Effector CD8-positive, alpha-beta T cell (primary cell): ENCODE measurements at places on chromosomes 1 and 21.

DNA sequence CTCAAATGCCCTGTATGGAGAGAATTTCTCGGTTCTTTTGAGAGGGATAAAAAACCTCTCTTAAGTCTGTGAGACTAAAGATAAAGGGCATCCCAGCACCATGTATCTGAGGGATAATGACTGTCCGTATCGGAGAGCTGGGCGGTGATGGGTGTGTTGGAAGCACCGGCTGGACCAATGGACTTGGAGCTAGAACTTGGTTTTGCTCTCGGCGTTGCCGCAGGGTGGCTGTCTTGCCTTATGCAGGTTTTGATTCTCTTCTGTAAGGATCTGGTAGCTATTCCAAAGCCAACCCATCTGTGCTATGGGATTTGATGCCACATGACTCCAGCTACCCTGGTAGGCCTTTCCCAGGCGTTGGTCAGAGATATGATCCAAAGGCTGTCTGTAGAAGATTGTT is 348.8 kb downstream of the KIF26B start:
- DNase-seq, result no peak

DNA sequence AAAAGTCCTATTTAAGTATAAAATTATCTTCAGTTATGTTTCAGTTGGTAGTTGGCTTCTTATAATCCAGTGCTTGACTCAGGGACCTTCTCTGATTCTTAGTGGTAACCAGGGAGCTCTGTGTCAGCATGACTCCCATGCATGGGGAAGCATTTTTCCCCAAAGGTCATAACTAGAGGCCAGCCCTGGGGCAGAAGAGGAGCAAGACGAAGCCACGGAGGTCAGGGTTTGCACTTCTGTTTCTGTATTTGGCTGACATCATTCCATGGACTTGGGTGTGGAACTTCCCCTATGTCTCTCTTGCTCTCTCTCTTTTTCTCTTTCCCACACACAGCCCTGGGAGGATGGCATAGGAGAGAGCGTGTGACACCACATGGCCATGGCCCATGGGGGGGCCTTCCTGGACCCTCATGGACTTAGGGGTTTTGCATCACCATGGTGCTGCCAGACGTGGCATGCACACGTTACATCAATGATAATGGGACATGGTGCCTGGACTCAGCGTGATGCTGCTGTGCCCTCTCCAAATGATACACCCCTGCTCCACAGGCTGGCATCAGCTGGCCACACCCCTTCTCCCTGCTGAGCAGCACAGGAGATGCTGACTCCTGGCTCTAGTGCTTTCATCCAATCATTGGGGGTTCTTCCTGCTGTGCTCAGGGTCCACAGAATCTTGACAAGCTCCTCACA is 260.5 kb downstream of the KCNJ6 start:
- no peak for DNase-seq

- DNase-seq, result no peak
Measured at GRCh38 chr21:41442481-41443186, 16.6 kb downstream of the MX1 start.

GRCh38 chr21:23111070-23111600 is 2112.9 kb downstream of the NCAM2 start:
- DNase-seq, result no peak

- DNase-seq, result no peak
Measured at GRCh38 chr1:34631126-34631525, 123.7 kb upstream of the GJB5 start.

- DNase-seq, result no peak
Measured at GRCh38 chr21:38520511-38520910, 22.2 kb upstream of the ERG start.

DNA sequence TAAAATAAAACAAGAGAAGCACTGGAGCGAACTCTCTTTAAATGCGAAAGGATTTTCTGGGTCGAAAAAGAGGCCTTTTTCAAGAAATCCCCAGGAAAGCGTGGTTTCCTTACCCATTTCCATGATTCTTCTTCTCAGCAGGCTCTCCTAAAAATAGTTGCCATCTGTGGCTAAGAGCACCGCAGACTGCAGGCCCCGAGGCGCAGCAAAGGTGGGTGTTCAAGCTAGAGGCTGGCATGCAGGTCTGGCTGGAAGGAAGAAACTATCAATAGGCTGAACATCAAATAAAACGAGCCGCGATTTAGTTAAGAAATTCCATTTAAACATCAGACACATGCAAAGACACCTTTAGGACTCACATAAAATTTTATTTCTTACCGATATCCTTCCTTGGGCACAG is 135.1 kb downstream of the ADAMTS1 start:
- DNase-seq, result no peak

GRCh38 chr1:203765029-203765837 is at the start of gene LAX1:
Gene LAX1 (plus strand): TSS chr1:203765183. CDS start chr1:203765566, 383 bp downstream.
- peak; percentile 21 for DNase-seq

GRCh38 chr1:65388908-65389695 is 31.4 kb upstream of the LEPR start:
- no peak for DNase-seq

DNA sequence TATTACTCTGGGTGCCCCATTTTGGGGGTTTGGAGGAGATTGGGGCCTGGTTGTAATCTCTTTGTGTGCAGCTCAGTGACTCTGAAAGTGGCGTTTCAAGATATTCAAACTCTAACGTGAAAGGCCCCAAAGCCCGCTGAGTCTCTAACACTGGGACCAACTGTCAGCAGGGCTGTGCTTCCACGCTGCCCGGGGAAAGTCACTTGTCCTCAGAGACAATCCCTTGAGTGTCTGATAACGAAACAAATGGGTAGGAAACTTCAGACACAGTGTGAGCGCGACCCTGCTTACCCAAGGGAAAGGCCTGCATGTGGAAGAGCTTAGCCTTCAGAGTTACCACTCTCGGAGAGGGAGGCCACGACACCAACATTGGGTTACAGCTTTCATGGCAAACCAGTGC is 837 bp downstream of the UBASH3A start:
- no peak for DNase-seq

DNA sequence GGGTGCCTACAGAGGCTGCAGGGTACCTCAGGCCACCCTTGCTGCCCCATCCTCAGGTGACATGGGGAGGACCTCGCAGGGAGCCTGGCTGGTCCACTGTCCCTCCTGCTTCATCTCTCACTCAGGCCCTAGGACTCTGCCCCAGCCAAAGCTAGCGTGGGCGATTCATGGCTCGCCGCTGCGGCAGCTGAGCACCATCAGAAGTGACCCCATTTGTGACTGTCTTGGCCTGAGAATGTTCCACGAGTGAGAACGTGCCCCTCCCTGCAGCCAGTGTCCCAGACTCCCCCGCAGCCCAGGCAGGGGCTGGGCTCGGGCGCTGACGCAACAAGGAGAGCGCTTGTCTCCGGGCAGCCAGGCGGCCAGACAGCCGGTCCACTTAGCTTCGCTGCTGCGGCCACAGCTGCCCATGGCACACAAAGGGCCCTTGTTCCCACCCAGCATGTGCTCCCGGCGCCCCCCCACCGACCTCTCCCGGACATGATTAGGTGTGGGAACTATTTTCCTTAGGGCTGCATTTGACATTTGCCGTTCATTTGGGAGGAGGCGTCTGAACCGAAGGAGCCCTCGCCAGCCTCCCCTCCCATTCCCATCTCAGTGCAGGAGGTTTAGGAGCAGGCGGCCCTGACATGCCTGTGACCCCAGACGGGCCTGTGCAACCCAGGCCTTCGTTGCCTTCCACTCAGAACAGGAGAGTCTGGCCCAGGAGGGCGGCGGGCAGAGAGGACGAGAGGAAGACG is 19.3 kb upstream of the POFUT2 start:
- DNase-seq, result no peak

- no peak for DNase-seq
Measured at GRCh38 chr1:166066107-166066506, 100.7 kb downstream of the FAM78B start.

DNA sequence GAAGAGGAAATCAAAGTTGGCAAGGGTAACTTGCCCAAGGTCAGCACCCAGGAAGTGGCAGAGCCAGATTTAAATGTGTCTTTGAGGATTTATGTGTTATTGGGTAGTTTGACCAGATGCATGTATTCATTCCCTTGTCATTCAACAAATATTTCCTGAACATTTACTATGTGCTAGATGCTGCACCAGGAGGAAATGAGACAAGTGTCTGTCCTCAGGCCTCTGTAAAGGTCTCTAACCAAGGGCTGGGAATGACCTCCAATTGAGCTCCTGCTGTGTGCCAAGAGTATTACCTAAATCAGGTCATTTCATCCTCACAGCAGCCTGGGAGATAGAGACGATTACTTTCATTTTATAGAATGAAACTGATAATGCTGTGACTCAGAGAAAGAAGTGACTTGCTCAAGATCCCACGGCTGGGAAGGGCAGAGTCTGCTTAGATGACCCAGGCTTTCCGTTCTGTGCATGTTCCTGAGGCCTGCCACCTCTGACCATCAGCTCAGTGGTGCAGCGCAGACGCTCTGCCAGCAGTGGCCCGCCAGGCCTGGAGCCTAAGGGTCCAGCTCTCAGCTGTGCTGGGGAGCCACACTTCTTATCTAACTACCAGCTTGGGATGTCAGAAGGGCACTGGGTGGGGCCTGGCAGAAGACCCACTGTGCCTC is 3.5 kb upstream of the TTC22 start:
- no peak for DNase-seq

GRCh38 chr1:228542981-228543380 is 55.8 kb downstream of the RNF187 start:
- no peak for DNase-seq

- no peak for DNase-seq
Measured at GRCh38 chr1:198788561-198789064, 149.8 kb downstream of the PTPRC start.

DNA sequence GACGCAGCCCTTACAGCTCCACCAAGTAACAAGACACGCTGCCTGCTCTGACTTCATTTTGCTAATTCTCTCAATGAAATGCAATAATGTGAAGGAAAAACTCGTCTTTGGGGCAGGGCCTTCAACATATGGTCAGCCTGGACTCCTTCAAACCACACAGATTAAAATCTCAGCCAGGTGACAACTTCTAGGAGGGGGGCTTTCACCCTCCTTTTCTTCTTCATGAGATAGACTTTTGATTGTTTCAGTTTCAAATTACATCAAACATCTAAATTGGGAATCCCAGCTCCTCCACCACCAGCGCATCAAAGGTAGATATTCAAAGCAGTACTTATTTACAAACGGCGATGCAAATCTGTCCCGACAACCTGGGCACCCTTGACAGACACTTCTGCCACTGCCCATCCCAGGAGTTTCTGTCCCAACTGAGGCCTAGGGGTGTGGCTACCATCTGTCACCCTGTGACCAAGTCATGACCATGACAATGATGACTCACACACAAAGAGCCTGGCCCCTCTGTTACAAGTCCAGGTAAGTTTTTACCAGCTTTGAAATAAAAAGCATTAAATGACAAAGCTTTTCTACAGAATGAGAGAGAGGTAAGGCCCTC is 29.7 kb downstream of the SSBP3 start:
- DNase-seq, result no peak

DNA sequence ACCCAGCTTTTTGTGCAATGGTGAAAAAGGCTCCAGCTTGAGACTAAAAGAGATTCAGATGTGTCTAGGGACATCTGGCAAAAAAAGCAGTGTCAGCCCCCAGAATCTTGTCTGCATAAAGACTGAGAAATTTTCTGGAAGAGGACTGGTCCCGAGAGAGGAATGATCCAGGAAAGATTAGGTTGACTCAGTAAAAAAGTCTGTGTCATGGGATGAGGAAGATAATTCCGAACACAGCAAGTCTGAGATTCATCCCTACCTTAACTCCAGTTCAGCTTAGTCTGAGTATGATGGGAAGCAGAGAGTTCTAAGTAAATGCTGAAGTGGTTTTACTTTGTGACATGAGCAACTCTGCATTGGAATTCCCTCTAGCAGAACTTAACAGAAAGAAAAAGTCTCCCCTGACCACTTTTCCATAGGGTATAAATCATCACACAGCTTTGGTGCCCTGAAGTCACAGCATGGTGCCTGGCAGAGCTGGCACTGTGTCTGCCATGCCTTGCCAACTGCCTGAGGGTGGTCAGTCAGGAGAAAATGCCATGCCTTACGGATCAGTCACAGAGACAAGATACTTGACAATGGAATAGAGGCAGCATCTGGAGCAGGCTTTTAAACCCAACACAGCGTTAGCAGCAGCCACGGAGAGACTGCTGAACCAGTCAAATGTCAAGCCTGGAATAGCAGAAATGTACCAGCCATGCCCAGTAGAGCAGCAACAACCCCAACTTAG is 153.4 kb downstream of the ZC3H11B start:
- DNase-seq, result no peak

DNA sequence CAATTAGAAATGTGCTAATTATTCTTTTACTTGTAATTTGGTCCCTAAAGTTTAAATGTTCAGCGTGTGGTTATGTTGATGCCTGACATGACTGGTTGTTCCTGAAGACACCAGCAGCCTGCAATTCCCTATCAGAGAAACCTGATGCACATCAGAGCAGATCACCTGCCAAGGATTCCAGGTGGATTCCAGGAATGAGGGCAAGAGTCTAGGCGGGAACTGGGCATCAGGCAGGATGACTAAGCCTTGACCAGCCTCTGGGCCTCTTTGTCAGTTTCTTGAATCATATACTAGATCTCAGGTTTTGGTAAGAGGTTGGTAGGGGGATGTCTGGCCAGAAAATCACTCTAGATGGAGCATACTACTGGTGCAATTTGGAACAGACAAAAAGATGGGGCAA is 130.7 kb upstream of the TNR start:
- no peak for DNase-seq

DNA sequence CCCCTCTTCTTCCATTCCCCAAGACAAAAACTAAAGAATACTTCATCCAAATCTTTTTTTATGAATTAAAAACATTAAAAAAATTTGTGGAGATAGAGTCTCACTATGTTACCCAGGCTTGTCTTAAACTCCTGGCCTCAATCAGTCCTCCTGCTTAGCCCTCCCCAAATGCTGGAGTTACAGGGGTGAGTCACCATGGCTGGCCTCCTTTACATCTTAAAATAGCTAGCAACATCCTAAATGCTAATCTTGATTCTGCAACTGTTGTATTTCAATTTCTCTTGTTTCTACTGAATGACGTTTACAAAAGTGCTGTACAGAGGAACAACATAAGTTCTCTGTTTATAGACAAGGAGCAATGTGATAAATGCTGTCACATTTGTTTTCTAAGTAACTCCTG is 483.5 kb downstream of the ADGRL2 start:
- DNase-seq, result no peak

- peak; percentile 21 for DNase-seq
Measured at GRCh38 chr1:7680207-7680954, 90.7 kb upstream of the VAMP3 start.

GRCh38 chr1:244406337-244406736 is 45.4 kb downstream of the ADSS2 start:
- no peak for DNase-seq

DNA sequence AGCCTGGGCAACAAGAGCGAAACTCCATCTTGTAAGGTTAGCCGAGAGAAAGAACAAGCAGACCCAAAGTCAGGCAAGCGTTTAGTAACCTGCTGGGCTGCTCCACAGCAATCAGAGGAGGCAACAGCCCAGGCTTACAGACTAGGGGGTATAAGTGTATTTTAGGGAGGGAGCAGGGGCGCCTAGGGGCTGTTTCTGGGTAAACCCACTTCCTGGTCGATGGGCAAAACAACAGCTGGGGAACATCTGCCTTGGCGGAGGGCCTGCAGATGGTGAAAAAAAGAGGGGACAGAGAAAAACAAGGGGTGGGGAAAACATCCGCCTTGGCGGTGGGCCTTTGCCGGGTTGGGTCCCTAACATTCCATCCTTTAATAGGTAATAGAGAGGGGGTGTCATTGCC is 5.2 kb downstream of the TAS1R1 start:
- no peak for DNase-seq

GRCh38 chr1:240526312-240526711 is 85.6 kb downstream of the GREM2 start:
- no peak for DNase-seq
